Posterior vena cava (tissue), 2 donors: ENCODE measurements at places on chromosomes 7 and 10.

- no peak for DNase-seq
These were observed 47.3 kb downstream of the MYPN start for GRCh38 chr10:68156373-68157185.

- DNase-seq = no peak
These were observed 89.9 kb downstream of the WDFY4 start for GRCh38 chr10:48774416-48775205.

- DNase-seq = no peak
These were observed 22.3 kb downstream of the BTBD16 start for GRCh38 chr10:122293156-122293960.

DNA sequence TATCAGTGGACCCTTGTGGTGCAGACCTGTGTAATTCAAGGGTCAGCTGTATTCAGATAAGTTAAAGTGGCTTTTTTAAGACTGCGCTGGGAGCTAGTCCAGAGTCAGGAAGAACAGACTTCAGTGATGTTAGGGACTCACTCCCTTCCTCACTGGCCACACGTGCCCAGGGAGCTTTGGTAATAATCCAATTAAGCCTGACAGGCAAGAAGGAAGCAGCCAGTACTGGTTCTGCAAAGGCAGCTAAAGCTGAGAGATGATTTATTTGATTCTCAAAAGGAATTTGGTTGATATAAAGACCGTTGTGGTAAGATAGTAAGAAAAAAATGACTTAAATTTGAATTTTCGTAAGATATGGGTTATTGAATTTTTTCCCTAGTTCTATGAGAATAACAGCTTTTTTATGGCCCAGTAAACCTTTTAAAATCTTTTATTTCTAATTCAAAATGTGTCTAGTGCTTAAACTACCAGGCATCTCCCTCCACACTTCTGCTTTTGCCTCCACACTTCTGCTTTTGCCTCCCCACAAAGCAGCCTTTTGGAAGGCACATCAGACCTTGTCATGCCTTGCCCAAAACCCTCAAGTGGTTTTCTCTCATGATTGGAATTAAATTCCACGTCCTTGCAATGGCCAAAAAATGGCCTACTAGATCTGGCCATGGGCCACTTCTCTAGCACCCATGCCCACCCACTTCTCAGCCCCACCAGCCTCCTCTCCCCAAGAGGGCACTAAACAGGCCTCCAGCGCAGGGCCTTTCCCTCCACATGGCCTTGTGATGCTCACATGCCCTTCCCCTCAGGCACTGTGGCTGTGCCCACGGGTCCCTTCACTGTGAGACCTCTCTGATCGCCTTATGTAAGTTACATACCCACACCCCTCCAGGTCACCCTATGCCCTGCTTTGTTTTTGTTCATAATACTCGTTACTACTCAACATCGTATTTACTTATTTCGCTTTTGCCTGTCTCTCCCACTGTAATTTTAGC, 92.5 kb downstream of the POU6F2 start:
- DNase-seq = no peak

GRCh38 chr7:30845426-30846135, 66.1 kb upstream of the AQP1 start:
- DNase-seq = peak; percentile 86

DNA sequence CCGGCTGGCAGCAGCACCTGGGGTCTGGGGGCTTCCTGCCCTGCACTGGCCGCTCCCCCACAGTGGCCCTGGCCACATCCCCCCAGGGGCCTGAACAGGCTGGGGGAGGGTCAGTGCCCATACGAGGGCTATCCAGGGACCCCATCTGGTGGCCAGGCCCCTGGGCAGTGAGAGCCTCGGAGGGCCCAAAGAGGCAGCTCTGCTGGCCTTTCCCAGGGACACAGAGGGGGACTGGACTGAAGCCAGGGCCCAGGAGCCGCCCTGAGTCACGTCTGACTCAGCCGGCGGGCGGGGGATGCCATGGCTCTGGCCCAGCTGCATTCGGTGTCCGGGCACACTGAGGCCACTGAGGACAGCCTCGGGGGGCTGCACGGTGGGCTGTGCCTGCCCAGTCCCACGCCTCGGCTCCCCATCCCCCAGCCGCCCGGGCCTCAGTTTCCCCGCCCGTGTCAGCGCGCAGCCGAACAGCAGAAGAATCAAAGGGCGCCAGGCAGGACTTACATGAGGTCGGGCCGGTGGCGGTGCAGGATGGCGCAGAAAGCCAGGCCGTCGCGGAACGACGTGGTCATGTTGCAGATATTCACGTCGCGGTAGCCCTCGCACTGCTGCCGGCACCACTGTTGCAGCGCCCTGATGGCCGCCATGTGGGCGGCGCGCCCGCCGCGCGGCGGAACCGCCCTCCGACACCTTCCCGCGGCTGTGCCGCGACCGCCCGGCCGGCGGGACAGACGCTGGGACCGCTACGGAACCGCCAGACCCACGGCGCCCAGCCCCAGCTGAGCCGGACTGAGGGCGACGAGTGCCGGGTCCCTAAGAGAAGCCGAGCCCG, at the start of gene MICALL2:
MICALL2 (minus strand) TSS at position 788 of the 829 bp plus-strand sequence; CDS start at position 644, 144 bp downstream.
- DNase-seq = peak; percentile 96

- no peak for DNase-seq
These were observed 223.2 kb downstream of the CCSER2 start for GRCh38 chr10:84551437-84552120.

- DNase-seq = no peak
These were observed 110.8 kb downstream of the PDGFA start for GRCh38 chr7:408751-409311.

DNA sequence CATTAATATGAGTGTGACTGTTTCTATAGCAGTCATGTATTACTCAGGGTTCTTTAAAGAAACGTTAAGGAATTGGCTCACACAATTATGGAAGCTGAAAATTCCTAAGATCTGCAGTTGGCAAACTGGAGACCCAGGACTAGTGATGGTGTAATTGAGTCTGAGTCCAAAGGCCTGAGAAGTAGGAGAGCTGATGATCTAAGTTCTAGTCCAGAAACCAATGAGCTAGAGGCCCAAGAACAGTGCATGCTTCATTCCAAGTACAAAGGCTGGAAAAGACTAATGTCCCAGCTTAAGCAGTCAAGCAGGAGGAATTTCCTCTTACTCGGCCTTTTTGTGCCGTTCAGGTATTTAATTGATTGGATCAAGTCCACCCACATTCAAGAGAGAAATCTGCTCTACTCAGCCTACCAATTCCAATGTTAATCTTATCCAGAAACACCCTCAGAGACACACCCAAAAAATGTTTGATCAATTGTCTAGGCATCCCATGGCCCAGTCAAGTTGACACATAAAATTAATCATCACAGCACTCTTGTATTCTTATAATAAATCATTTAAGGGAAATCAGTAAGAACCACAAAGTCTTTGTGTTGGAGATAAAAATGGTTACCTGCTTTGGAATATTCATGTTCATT, 312.1 kb downstream of the PRKG1 start:
- no peak for DNase-seq

- no peak for DNase-seq
These were observed 795.2 kb downstream of the REEP3 start for GRCh38 chr10:64316416-64316815.

DNA sequence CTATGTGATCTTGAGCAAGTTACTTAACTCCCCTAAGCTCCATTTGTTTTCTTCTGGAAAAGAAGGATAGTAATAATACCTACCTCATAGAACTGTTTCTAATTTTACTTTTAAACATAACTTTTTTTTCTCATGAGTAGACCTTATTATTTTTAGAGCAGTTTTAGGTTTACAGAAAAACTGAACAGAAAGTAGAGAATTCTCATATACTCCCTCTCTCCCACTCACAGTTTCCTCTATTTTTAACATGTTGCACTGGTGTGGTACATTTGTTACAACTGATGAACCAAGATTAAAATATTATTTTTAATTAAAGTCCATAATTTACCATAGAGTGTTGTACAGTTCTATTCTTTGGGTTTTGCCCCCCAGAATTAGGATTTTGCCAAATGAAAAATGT, 221.3 kb upstream of the CSTF2T start:
- no peak for DNase-seq

GRCh38 chr7:37601321-37601720, 82.2 kb upstream of the GPR141 start:
- no peak for DNase-seq

DNA sequence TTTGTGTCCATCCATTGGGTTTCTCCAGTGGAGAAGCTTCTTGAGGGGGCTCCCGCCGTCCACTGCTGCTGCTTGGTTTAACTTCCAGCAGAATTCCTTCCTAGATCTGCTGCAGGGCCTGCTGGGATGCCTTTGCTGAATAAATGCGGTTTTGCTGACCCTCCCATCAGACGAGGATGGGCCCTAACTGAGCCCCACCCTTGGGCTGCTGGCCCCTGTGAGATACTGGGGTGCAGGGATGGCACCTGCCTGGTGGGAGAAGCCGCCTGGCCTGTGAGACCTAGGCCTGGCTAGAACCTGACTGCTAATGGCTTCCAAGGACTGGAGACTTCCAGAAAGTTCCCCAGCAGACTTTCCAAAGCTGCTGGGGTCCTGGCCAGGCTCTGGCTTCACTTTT, 43.8 kb downstream of the ZNF467 start:
- DNase-seq = peak; percentile 58

GRCh38 chr10:62492012-62492869, 118.1 kb downstream of the ZNF365 start:
- DNase-seq = no peak

GRCh38 chr7:100859856-100860255, 7.3 kb upstream of the TRIP6 start:
- peak; percentile 75 for DNase-seq
